ENCODE measurements at places on chromosomes 6 and 20.

- no peak for DNase-seq
These were observed at the start of gene PTK6 for GRCh38 chr20:63536997-63537524. TSS of gene PTK6 (minus strand) at chr20:63537376. CDS start at chr20:63537314, 62 bp downstream.

DNA sequence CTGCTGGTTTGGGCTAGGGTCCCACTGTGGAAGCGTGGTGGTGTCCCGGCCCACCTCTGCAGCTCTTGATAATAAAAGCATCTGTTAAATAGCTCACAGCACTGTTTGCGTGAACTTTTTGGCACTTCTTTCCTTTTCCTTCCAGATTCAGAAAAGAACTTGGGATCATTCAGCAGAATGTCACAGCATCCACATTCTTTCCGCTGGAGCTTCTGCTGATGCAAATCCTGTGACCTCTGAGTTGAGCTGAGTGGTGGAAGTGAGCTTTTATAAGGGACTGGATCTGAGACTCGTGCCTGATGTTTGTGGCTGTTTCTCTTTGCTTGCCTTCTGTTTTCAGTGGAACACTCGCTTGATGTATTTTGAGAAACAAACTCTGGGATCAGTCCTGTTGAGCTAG lies 3.9 kb downstream of the OSBPL2 start:
- no peak for DNase-seq

DNA sequence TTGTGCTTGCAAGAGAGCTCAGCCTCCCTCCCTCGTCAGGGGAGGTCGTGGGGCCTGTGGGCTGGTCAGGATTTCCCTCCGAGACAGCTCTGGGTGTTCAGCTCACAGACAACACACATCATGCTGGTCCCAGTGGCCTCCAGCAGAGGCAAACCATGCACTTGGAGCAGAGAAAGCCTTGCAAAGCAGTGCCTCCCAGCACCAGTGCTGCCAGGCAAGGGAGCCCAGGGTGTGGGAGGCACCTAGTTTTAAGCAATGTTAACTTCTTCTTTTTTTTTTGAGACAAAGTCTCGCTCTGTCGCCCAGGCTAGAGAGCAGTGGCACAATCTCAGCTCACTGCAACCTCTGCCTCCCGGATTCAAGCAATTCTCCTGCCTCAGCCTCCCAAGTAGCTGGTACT lies 34.0 kb upstream of the INSM1 start:
- DNase-seq: no peak

DNA sequence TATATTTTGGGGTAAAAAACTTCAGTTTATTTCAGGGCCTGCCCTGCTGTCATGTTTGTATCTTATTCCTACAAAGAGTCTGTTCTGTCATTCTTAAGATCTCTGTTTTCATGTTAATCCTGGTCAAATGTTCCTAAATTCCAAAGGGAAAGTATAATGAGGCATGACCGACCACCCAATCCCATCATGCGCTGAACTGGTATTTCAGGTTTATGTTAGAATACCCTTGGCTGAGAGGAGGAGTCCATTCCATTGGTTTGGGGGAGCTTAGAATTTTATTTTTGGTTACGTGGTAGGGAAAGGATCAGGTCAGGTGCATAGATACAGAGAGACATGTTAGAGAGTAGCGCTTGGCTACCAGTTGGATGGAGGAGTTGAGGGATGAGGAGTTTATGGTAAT lies 25.7 kb downstream of the CFAP61 start:
- no peak for DNase-seq

DNA sequence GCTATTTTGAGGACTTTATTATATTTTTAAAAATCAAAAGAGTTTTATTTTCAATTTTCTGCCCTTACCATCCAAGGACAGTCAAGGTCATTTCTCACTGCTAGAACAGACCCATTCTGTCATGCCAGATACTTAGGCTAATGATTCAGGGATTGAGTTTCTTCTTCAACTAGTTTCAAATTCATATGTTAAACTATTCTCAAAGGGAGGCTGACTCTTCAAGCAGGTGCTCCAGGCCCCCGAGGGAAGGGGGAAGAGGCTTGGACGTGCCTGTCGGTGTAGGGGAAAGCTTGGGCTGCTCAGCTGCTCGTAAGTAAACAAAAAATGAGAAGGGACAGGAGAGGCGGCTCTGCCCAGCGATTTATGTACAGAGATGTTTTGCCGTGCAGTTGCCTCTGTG lies 69.4 kb upstream of the MYLIP start:
- peak; percentile 53 for DNase-seq

DNA sequence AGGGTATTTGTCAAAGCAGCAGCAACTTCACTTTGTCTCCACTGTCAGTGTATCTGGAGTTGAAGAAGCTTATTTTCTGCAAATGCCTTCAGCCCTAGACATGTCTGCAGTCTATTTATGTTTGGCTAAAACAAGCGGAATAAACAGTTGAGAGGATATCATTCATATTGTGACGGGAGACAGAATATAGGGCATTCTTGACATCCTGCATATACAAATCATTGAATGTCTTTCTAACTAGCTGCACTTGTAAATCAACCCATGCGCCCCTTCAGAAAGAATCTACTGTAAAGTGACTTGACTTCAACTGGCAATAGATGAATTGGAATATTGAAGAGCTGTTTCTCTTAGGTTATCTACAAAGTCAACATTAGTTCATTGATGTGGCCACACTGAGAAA lies 258.9 kb downstream of the TSHZ2 start:
- no peak for DNase-seq

DNA sequence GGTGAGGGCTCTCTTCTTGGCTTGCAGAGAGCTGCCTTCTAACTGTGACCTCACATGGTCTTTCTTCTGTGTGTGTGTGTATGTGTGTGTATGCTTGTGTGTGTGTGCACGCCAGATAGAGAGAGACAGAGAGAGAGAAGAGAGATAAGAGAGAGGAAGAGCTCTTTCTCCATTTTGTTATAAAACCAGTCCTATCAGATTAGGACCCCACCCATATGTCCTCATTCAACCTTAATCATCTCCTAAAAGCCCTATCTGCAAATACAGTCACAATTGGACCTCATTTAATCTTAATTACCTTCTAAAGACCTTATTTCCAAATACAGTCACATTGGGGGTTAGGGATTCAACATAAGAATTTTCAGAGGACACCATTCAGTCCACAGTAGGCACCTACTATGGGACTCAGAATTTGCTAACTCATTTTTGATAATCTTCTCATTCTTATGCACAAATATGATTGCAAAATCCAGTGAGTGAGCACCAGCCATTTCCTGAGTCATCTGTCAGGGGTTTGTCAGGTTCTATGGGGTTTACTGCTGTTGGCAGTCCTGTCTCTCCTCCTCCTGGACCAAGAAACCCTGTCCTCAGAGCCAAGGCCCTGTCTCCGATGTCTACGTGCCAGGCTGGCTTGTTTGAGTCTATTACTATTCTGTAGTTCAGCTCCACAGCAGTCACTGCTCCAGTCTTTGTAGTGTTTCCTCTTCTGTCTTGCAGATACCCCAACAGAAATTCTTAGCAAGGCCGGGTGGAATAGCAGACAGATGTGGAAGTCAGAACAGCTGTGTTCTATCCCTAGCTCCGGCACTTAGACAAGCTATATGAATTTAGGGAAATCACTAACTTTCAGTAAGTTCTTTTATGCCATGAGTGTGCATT lies 59.0 kb upstream of the FAM184A start:
- no peak for DNase-seq

DNA sequence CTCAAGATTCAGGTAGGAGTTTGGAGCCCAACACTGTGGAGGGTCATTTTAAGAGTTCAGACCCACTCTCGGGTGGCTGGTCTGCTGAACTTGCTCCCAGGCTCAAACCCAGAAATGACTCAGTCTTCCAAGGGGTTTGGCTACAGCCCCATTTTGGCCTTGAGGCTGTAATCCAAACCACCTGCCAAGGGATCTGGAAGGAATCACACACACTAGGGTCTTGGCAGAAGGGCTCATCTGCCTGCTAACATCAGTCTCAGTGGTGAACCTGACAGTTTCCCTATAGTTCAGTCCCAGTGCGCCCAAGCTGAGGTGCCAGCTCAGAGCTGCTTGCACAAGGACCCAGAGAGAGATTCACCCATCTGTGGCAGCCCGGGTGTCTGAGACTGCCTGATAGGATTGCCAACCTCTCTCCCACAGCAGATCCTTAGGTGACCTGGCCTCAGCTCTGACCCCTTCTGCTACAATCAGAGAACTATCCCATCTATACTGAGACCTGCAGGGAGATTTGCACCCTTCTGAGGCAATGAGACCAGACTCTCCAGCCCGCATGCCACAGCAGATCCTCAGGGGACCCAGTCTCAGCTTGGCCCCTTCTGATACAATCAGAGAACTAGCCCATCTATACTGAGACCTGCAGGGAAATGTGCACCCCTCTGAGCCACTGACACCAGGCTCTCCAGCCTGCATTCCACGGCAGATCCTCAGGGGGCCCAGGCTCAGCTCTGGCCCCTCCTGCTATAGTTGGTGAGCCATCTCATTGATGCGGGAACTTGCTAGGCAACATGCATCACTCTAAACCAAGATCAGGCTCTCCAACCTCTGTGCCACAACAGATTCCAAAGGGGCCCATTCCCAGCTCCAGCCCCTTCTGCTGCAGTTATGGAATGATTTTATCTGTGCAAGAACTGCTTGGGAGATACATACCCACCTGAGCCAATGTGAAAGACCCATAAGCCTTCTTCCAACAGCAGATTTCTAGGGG lies 48.2 kb downstream of the THBS2 start:
- no peak for DNase-seq

DNA sequence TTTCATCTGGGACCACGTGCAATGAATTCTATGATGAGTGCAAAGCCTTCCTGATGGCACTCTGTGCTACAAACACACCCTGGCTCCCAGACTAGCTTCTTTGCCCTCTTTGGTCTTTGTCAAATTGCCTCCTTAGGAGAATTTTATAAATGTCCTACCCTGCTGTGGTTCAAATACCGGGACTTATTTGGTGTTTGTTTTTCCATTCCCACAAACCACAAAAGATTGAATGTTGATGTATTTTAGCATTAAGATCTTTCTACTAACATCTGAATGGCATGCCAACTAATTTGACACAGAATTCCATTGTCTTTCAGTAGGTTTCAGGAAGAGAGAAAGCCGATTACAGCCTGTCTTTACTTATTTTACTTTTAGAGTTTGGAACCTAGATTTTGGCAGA lies 424.2 kb upstream of the SLC35B3 start:
- no peak for DNase-seq

GRCh38 chr6:123804787-123805540 lies 1.3 kb downstream of the NKAIN2 start:
- DNase-seq: no peak

GRCh38 chr20:22303523-22303922 lies 280.8 kb downstream of the FOXA2 start:
- peak; percentile 19 for DNase-seq

DNA sequence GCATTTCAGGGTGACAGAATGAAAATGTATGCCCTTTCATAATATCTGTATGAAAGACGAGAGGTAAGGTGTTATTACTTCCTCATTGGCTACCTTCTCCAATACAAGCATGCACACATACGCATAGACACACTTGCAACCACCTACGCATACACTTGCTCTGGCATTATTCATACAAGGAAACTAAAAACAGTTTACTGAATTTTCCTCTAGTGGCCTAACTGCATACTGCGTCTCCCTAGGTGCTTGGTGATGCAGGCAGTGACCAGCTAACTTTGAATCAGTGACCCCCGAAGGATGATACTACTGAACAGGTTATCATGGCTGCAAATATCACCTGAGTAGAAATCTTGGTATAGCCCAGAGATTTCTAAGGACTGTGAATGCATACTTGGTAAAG lies 593.1 kb downstream of the PKHD1 start:
- DNase-seq: no peak

- DNase-seq: no peak
These were observed 248.2 kb downstream of the DLL1 start for GRCh38 chr6:170042596-170043118.

DNA sequence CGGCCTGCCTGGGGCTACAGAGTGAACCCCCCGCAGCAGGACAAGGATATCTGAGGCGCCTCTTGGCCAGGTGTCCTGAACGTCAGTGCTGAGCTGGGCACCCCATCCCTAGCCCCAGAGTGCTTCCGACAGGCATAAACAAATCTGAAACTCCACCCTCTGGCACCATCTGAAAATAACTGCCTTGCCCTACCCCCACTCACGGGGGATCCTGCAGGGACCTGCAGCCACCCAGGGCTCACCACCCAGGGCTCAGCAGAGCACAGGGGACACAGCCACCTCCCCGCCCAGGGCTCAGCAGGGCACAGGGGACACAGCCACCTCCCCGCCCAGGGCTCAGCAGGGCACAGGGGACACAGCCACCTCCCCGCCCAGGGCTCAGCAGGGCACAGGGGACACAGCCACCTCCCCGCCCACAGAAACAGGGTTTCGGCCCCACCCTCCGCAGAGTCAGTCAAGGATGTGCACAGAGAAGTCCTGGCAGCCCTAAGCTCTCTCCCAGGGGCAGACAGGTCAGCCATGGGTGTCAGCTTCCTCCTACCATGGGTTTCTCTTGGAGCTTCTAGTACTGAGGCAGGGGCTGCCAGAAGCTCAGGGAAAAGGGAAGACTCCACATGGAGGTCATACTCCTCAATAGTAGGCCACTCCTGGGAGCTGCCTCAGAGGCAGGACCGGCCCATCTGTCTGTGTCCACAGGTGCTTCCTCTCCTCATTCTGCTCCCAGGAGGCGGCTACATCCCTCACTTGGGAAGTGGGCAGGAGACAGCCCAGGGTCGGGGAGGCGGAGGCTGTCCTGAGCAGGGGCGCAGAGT lies 4.6 kb downstream of the UCKL1 start:
- no peak for DNase-seq

- DNase-seq: no peak
These were observed 21.2 kb downstream of the NHLRC1 start for GRCh38 chr6:18101271-18101670.

- DNase-seq: no peak
These were observed 25.3 kb downstream of the BFSP1 start for GRCh38 chr20:17505636-17506517.

GRCh38 chr6:161639772-161640171 lies 365.9 kb upstream of the AGPAT4 start:
- no peak for DNase-seq

- no peak for DNase-seq
These were observed 4.2 kb downstream of the GMEB2 start for GRCh38 chr20:63622732-63623131.

- DNase-seq: no peak
These were observed 1.3 kb upstream of the NDUFAF4 start for GRCh38 chr6:96899019-96899418.

- DNase-seq: no peak
These were observed 97.9 kb downstream of the MAFB start for GRCh38 chr20:40591119-40591518.

DNA sequence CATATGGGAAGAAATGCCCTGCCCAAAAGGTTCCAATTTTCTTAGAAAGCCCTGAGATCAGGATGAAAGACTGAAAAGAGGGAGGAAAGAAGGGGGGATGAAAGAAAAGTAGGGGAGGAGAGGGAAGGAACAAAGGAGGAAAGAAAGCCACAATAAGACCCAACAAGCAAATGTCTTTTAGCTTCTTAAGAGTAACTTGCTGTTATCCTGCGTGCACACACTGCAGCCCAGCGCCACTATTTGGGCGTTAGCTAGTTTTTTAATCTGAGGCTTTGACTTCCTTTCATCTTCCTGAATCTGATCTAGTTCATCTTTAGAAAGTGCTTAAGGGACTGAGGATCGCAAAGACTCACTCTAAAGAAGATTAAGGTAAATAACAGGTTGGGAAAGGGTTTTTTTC lies 77.4 kb upstream of the HDDC2 start:
- no peak for DNase-seq
